ENCODE measurements at places on chromosomes 13 and 19.

DNA sequence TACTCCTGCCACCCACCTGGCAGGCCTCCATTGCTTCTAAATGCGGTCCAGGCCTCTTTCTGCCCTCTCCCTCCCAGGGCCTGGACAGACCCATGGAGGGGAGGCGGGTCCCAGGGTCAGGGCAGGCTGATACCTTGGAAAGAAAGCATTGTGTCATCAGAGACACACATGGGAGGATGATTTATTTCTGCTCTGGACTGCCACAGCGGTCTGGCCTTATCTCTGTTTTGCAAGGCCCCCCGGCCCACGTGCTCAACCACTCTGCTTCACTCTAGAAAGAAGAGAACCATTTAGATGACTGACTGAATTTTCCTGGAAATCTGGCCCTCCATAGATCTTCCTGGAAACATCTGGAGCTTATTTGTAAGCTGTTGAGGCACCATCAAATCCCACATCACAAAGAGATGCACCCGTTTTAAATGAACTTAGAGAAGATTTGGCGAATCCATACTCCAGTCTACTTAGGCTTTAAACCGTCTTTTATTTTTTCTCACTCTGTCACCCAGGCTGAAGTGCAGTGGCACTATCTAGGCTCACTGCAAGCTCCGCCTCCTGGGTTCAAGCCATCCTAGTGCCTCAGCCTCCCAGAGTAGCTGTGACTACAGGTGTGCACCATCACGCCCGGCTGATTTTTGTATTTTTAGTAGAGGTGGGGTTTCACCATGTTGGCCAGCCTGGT, 48.3 kb upstream of the URI1 start:
- DNase-seq: no peak

GRCh38 chr19:13887018-13887436, 10.1 kb downstream of the NANOS3 start:
- DNase-seq: no peak

GRCh38 chr19:9205501-9206113, 13.8 kb downstream of the OR7D4 start:
- DNase-seq: peak; percentile 45

DNA sequence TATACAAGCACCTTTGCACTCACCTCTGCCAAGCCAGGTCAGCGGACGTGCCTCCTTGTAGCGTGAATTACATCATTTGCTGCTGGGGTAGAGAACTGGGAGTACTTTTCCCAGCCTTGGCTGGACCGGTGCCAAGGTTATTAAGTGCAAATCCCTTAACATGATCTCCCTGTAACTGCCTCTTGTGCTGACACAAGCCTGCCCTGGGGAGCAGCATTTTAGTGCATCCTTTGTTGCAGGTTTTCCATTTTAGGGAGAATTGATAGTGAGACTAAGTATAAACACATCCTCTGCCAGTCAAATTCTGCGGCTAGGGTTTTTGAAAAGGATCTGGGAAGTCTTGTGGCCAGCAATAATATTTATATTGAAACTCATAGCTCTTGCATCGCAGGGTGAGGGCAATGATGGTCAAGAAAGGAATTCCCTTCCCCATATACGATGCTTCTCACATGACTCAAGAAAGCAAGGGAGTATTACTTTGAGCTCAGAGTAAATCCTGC, 32.7 kb upstream of the DCLK1 start:
- no peak for DNase-seq

- DNase-seq: no peak
These were observed 3.1 kb upstream of the UBE2M start for GRCh38 chr19:58561373-58562121.

GRCh38 chr19:14114854-14115253, 2.7 kb downstream of the PRKACA start:
- peak; percentile 43 for DNase-seq

DNA sequence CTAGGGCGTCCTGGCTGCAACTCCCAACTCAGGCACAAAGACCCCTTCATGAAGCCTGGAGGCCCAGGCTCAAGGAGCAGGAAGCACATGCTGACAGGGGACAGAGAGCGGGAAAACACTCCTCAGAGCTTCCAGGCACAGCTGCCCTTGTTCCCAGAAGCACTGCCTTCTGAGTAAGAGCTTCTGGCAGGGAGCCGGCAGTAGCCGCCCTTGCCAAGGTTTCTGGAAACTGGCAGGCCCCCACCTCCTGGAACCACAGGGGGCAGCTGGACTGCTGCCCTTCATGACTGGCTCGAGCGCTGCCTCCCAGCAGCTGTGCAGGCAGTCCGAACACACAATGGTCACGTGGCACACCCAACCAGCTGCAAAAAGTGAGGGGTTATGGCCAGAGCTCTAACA, 33.6 kb upstream of the EPHX3 start:
- DNase-seq: no peak

DNA sequence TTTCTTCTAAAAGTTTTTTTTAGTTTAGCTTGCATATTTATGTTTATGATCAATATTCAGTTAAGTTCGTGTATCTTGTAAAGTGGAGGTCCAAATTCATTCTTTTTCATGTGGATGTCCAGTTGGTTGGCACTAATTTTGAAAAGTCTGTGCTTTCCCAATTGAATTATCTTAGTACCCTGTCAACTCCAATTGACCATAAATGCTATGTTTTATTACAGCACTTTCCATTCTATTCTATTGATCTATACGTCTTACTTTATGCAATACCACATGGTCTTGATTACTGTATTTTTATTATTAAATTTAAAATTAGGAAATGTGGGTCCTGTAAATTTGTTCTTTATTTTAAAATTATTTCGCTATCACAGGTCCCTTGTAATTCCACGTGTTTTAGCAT, 837.6 kb upstream of the SLC10A2 start:
- no peak for DNase-seq

- no peak for DNase-seq
These were observed 75.9 kb downstream of the HS6ST3 start for GRCh38 chr13:96165840-96166239.

- no peak for DNase-seq
These were observed 33.3 kb downstream of the BLOC1S3 start for GRCh38 chr19:45211751-45212381.

DNA sequence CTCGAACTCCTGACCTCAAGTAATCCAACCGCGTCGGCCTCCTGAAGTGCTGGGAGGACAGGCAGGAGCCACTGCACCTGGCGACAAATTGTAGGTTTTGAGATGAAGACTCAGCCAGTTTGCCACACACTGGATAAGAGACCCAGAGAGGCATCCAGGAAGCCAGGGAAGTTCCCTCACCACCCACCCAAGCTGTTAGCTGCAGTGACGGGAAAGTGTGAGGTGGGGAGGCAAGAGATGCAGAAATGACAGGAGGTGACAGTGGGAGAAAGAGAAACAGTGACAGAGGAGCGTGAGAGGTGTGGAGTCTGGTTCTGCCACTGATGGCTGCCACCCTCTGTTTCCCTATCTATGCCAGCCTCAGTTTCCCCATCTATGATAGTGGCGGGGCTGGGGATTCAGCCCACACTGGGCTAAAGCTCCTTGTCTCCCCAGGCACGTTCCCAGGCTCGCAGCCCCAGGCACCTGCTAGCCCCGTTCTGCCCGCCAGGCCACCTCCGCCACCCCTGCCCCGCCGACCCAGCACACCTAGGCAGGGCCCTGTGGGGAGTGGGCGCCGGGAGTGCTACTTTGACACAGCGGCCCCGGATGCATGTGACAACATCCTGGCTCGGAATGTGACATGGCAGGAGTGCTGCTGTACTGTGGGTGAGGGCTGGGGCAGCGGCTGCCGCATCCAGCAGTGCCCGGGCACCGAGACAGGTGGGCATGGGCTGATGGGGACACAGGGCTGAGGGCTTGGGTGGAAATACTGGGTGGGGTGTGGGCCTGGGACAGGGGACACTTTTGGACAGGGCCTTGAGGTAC, 21.0 kb downstream of the LTBP4 start:
- no peak for DNase-seq

- DNase-seq: no peak
These were observed 19.8 kb upstream of the KLK4 start for GRCh38 chr19:50931023-50931422.

DNA sequence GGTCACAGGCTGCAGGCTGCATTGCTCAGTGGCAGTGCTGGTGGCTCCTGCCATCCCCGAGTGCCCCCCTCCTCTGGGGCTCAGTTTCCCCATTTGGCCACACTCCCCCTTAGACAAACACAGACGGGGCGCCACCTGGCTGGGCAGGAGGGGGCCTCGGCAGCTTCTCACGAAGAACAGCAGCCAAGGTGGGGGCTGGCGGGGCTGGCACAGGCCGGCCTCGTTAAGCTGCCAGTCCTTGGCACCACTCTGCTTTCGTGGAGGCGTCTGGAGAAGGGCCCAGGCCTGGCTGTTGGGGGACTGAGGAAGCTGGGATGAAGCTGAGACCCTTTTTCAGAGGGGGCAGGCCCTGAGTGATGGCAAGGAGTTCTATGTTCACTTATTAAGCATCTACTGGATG, 3.7 kb upstream of the ZNRF4 start:
- DNase-seq: no peak

DNA sequence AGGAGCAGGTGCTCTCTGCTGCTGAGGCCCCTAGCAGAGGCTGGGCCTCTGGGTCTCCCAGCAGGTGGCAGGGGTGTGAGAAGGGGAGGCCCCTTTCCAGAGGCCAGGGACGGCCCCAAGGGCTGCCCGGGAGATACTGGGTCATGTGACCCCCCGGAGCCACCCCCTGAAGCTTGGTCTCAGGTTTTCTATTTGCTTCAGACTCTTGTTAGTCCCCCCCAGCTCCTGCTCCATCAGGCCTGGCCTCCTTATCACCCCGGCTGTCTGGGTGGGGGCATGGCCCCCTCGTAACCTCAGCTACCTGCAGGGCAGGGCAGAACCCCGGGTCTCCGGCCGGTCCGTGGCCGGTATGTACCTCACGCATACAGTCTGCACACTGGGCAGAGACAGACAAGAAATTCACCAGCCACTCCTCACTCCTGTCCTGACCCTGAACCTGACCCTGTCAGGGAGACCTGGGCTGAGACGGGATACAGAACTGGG, 13.2 kb upstream of the TCF3 start:
- no peak for DNase-seq

- no peak for DNase-seq
These were observed 528.8 kb upstream of the PCDH20 start for GRCh38 chr13:61944329-61944929.

DNA sequence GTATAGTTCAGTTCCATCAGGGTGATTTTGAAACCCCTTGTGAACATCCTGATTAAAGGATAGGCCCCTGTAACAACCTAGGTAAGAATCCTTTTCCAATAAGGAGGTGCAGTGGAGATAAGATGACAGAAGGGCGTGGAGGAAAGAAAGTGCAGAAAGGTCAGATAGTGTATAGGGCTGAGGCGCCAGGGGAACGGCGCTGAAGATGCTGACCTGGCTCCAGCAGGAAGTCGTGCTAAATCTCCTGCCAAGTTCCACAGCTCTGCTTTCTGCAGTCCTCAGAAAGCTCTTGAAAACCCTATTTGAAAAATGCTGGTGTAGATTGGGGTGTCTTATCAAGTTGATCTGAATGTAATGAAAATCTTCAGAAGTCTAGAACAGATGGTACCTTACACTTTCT, 221.7 kb downstream of the COG6 start:
- no peak for DNase-seq

GRCh38 chr13:27977476-27978300, 8.6 kb upstream of the CDX2 start:
- DNase-seq: no peak

DNA sequence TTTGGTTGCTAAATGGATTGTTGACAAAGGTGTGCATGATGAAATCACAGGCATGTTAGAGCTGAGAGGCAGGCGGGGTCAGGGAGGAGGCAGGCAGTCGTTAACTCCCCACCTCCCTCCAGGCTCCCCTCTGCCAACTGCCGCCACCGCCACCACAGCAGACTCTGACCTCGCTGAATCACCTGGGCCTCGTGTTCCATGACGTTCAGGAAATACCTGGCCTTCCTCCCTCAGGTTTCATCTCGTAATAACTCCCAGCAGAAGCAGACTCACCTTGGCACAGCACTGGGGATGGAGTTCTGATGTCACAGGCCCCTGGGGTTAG, 198.5 kb downstream of the KATNAL1 start:
- no peak for DNase-seq

Data from activated T-helper 9 cell treated with anti-CD3 and anti-CD28 coated beads, Interleukin-2, amount 50 U/mL, for 16 hours (primary cell).